ENCODE measurements at places on chromosomes 13 and 19. TPM values are rescaled to one million over a fixed set of nuclear protein-coding genes. Genes with fewer than 3 reads are reported as not detected.

- no peak for DNase-seq
Measured at GRCh38 chr13:84654654-84655275, 772.5 kb upstream of the SLITRK1 start.

DNA sequence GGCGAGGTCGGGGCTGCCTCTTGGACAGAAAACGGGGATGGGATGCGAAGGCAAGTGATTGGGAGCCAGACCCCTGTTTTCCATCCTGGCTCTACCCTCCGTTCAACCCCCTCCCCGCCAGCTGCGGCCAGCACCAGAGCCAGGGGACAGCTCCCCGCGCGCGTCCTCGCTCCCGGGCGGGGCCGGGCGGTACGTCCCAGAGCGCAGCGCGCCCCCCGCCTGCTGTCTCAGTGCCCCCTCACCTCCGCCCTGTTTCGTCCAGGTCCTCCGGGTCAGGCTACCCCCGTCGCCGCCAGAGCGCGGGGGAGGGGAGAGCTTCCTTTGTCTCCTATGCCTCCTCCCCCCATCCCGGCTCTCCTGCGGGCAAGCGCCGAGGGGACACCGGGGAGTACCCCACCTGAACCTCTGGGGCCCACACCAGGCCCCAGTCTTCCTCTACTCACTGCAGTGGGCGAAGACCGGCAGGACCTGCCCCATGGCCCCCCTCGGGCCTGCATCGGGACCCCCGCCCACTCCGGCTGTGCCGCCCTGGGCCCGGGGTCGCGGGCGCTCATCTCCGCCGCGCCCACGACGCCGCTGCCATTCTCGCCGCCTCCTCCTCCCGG lies 396 bp downstream of the RTN2 start:
- DNase-seq: no peak

DNA sequence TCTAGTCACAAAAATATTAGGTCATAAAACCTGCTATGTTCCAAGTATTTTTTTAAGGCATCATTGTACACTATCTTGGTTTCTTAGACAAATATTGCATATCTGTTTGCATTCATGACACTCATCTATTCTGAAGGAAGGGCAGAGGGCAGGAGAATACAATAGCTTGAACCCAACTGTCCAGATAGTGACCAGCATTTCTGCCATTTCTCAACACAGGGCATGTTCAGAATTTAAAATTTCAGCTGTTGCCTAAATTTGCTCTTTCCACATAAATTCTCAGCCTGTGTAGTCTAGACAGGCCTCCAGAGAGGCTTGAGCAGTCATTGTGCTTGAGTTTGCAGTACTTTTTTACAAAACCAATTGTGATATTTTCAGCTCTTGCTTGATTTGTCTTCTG lies 119.5 kb downstream of the ZAR1L start:
- DNase-seq: no peak

GRCh38 chr19:42606660-42607351 lies 12.1 kb upstream of the CEACAM8 start:
- DNase-seq: peak; percentile 89

- peak; percentile 90 for DNase-seq
Measured at GRCh38 chr19:40542202-40542859, 34.3 kb upstream of the SHKBP1 start.

DNA sequence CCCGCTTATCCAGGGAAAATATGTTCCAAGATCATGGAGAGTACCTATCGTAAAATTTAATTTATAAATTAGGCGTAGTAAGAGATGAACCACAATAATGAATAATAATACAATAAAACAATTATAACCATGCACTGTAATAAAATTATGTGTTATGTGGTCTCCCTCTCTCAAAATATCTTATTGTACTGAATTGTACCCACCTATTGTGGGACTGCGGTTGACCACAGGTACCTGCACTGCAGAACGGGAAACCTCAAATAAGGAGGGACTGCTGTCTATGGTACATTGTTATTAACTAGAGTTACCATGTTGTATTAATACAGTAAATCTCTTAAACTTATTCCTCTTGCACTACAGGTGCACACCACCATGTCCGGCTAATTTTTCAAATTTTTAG lies 5.3 kb upstream of the KLK12 start:
- no peak for DNase-seq

GRCh38 chr13:49253310-49253709 lies 5.6 kb downstream of the CDADC1 start:
- no peak for DNase-seq

GRCh38 chr19:5837761-5838352 lies 1.6 kb downstream of the FUT6 start:
- DNase-seq: no peak

MAP4K1 gene
- 5.0 TPM for polyA plus RNA-seq

CYP2A7 gene
- not detected for polyA plus RNA-seq
